ENCODE measurements at places on chromosomes 1 and 21.
A peak's percentile ranks its signal among the peaks of the same experiment; 100 is the strongest.

DNA sequence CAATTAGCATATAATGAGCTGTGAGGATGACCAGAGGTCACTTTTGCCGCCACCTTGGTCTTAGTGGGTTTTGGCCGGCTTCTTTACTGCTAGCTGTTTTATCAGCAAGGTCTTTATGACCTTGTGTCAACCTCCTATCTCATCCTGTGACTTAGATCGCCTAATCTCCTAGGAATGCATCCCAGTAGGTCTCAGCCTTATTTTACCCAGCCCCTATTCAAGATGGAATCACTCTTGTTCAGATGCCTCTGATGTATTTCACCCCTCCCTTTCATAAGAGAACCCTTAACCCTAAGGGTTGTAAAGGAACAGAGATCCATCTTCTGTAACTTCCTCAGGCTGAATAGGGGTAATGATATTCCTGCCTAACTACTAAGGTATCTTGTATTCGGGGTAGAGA is 58.9 kb upstream of the PALMD start:
- no peak for DNase-seq

- DNase-seq: no peak
Measured at GRCh38 chr1:10851024-10852013, 54.9 kb upstream of the CASZ1 start.

- DNase-seq: no peak
Measured at GRCh38 chr1:3184666-3185065, 115.7 kb downstream of the PRDM16 start.

DNA sequence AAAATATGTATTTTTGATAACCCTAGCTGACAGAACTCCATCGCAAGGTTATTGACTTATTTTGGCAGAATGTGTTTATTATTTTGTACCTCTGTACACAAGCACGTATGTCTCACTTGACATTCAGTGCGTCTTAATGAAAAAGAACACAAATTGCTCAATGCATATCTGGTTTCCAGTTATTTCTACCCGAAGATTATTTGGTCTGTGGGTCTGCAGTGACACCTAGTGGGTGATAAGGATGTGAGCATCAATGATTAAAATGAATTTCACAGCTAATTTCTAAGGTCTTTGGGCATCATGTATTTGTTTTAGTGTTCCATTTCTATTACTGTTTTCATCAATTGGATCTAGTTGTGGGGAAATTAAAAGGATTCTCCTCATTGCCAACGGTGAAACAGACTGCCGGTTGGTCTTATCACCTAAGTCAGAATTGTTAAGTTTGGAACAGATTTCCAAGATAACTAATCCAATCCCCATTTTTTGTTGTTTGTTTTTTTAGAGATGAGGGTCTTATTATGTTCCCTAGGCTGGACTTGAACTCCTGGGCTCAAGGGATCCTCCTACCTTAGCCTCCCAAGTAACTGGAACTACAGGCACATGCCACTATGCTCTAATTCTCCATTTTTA is 13.9 kb downstream of the DDX20 start:
- peak; percentile 83 for DNase-seq

DNA sequence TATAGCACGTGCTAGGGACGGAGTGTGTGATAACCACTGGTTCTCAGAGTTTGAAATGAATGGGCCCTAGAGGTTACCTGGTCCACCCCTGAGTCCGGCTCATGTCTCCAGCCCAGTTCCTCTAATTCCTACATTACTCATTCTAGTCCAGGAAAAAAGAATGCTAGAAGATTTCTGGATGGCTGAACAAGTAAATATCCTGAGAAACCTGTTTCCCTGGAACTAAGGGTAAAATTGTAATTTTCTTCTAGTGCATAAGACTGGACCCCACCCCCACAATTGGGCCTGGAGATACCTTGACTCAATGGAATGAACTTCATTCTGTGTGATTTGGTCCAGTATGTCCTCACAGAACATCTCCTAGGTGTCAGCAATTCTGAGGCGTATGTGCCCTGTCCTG is 208.4 kb downstream of the TRABD2B start:
- DNase-seq: no peak

- DNase-seq: no peak
Measured at GRCh38 chr1:115744646-115745275, 23.8 kb downstream of the CASQ2 start.

- no peak for DNase-seq
Measured at GRCh38 chr1:50139339-50140181, 30.8 kb downstream of the ELAVL4 start.

DNA sequence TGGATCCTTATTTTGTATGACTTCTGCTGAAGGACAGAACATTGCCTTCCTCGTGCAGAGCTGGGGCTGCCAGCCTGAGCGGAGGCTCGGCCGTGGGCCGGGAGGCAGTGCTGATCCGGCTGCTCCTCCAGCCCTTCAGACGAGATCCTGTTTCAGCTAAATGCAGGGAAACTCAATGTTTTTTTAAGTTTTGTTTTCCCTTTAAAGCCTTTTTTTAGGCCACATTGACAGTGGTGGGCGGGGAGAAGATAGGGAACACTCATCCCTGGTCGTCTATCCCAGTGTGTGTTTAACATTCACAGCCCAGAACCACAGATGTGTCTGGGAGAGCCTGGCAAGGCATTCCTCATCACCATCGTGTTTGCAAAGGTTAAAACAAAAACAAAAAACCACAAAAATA is 27.5 kb upstream of the KDM4A start:
- DNase-seq: no peak

DNA sequence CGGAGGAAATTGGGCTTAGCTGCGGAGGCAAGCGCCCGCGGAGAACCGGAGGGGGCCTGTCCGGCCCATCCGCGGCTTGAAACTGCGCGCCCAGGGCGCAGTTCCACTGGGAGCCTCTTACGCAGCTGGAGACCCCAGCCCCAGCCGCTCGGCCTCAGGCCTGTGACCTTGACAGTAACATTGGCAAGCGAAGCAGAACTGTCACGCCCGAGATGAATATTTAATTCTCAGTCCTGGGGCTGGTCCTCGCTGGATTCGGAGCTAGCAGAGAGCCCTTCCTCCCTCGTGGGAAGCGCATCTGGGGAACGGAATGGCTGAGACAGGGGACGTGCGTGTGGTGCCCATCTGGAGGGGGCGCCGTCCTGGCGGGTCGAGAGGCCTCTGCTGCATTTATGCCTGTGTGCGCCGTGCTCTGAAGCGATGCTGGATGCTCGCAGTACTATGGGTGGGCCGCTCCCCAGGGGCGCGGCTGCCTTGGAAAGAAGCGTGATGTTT is 928 bp downstream of the SLC6A17 start:
- DNase-seq: no peak

Measured in AML-193 (cell line).